Right cardiac atrium (tissue), 5 donors: ENCODE measurements at places on chromosomes 11 and 22. TPM values are rescaled to one million over a fixed set of nuclear protein-coding genes. Genes with fewer than 3 reads are reported as not detected.

Gene OR5L2
- polyA plus RNA-seq, result not detected

Gene PATE2
- polyA plus RNA-seq, result not detected

Gene RFPL3
- not detected for polyA plus RNA-seq

Gene PANX3
- not detected for polyA plus RNA-seq

Gene DSCAML1
- polyA plus RNA-seq, result 0.70 TPM

Gene MYOD1
- polyA plus RNA-seq, result not detected

Gene MS4A6E
- not detected for polyA plus RNA-seq

Gene TREH
- polyA plus RNA-seq, result 1.2 TPM

Gene NLRP6
- 0.02 TPM for polyA plus RNA-seq

Gene PCNX3
- 10.2 TPM for polyA plus RNA-seq

Gene TCN2
- polyA plus RNA-seq, result 14.3 TPM

Gene CCDC89
- polyA plus RNA-seq, result 0.52 TPM

Gene DCHS1
- 6.4 TPM for polyA plus RNA-seq

Gene RAB39A
- polyA plus RNA-seq, result not detected

Gene KCNJ5
- polyA plus RNA-seq, result 15.8 TPM

Gene DDTL
- polyA plus RNA-seq, result 2.7 TPM

Gene INTS4
- 9.3 TPM for polyA plus RNA-seq

Gene PGR
- polyA plus RNA-seq, result 2.1 TPM

Gene OR6A2
- polyA plus RNA-seq, result not detected

Gene MAJIN
- not detected for polyA plus RNA-seq

Gene THAP7
- 38.2 TPM for polyA plus RNA-seq

Gene P2RX3
- polyA plus RNA-seq, result 0.20 TPM

Gene B3GAT3
- 18.7 TPM for polyA plus RNA-seq

Gene KRTAP5-8
- polyA plus RNA-seq, result not detected

Gene ABTB2
- 3.7 TPM for polyA plus RNA-seq

Gene SMTNL1
- polyA plus RNA-seq, result not detected

Gene DEUP1
- polyA plus RNA-seq, result not detected

Gene MOGAT2
- 0.11 TPM for polyA plus RNA-seq

Gene C11orf98
- polyA plus RNA-seq, result 79.7 TPM

Gene GP1BB
- 29.5 TPM for polyA plus RNA-seq

Gene BBOX1
- polyA plus RNA-seq, result 0.16 TPM

Gene EHD1
- polyA plus RNA-seq, result 20.8 TPM

Gene SCGB1D4
- polyA plus RNA-seq, result not detected

Gene MS4A2
- polyA plus RNA-seq, result 0.09 TPM

Gene LRFN4
- 11.8 TPM for polyA plus RNA-seq

Gene NNMT
- 56.9 TPM for polyA plus RNA-seq

Gene SLC22A12
- polyA plus RNA-seq, result not detected

Gene AKIP1
- polyA plus RNA-seq, result 28.7 TPM

Gene FADS3
- 43.1 TPM for polyA plus RNA-seq
